T-helper 2 cell (primary cell): ENCODE measurements at places on chromosomes 1 and 21.

DNA sequence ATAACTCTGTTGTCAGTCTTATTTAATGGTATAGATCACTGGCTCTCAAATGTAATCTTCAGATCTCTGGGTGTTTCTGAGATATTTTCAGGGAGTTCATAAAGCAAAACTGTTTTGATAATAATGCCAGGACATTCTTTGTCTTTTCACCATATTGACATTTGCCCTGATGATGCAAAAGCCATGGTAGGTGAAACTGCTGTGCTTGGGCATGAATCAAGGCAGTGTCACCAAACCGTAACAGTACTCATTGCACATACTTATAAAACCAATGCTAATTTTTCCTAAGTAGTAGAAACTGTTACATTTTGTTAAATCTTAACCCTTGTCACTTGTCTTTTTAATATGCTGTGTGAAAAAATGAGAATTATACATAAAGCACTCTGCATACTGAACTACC lies 76.0 kb downstream of the RPS6KC1 start:
- DNase-seq = no peak

GRCh38 chr1:180616439-180616838 lies 15.4 kb upstream of the XPR1 start:
- DNase-seq = no peak

DNA sequence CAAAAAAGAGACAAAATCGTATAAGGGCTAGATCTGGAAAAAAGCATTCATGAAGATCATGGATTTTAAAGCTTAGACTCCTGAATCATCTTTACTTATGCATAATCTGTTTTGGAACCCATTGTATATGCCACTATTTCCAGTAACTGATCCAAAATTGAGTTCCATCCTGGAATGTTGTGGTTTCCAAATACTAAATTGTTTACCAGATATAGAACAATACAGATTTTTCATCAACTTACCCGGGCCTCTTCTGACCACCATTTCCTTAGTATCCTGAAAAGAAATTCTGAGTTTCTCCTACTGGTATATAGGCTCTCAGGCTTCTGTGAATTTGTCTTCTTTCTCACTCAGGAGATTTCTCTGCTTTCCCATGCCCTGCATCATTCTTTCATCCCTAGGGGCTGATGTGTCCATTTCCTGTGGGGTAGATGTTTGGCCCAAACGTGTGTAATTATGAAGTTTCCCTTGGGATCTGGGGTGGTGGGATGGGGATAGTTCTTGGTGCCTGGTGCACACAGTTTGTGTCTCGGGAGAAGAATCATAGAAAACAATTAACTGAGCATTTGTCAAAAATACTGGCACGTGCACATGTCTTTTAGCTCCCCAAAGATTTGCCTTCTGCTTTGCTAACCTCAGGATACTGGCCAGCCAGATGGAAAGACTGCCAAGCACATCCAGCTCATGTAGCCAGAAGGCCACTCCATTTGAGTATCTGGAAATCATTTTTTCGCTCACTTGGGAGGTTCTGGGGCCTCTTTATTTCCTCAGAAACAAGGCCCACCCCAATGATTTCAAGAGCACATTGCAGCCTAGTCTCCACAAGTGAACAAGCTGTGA lies 127.8 kb downstream of the NTMT2 start:
- no peak for DNase-seq

DNA sequence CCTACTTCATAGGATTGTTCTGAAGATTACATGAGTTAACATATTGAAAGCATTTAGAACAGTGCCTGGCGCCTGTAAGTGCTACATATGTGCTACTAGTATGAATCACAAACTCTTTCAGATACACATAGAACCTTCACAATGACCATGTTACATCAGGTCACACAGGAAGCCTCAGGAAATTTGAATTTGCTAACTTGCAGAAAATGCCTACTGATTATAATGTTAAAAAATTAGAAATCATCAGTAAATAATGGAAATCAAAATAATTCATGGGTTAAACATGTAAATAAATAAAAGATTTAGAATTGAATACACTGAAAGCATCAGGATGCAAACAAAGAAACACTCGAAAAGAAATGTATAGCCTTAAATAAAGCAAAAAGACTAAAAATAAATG lies 94.9 kb downstream of the SPAG17 start:
- no peak for DNase-seq

DNA sequence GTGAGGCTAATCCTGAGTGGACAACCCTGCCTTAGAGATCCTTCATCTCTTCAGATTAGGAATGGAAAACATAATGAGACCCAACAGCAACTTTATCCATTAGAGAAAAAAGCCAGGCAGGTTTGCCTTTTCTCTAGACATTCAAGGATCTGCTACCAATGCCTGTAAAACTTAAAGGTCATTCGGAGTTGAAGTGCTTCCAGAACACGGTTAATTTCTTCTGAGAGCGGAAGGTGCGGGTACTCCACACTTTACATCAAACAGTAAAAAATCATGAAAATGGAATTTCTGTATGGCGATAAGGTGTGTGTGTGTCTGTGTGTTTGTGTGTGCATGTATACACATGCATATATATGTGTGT lies 65.2 kb upstream of the PRKACB start:
- no peak for DNase-seq

DNA sequence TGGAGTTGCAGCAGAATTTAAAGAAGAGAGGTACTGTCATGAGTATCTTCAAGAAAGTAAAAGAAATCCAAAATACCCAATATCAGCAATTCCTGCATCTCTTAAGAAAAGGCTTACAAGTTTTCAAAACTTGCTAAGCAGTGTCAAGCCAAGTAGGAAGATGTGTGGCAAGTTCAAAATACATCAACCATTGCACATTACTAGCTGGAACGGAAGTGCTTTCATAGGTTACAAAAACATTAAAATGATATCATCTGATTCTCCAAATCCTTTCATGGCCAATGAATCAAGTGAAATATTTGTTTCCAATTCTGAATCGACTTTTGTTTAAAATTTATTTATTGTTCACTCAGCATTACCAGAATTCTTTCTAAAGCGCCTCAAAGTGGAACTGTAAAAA lies 5.7 kb upstream of the ABCA4 start:
- DNase-seq = no peak

- no peak for DNase-seq
Observed at GRCh38 chr1:20137055-20137454, 2.1 kb upstream of the PLA2G2F start.

DNA sequence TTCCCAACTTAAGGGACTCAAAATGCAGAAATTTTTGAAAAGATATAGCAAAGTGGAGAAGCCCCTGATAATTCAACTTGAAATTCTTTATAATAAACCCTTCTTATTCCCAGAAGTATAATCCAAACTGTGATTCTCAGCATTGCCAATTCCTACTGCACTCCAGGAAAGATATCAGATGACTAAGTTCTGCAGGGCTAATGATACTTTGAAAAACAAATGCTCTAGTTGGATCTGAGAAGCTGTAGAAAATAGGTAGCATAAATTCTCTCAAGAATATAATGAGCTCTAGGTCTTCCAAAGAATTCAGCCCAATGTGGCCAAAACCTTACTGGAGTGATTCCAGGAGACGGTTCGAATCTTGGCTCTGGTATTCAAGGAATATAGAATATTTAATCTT lies 294.0 kb upstream of the PTBP2 start:
- DNase-seq = no peak

DNA sequence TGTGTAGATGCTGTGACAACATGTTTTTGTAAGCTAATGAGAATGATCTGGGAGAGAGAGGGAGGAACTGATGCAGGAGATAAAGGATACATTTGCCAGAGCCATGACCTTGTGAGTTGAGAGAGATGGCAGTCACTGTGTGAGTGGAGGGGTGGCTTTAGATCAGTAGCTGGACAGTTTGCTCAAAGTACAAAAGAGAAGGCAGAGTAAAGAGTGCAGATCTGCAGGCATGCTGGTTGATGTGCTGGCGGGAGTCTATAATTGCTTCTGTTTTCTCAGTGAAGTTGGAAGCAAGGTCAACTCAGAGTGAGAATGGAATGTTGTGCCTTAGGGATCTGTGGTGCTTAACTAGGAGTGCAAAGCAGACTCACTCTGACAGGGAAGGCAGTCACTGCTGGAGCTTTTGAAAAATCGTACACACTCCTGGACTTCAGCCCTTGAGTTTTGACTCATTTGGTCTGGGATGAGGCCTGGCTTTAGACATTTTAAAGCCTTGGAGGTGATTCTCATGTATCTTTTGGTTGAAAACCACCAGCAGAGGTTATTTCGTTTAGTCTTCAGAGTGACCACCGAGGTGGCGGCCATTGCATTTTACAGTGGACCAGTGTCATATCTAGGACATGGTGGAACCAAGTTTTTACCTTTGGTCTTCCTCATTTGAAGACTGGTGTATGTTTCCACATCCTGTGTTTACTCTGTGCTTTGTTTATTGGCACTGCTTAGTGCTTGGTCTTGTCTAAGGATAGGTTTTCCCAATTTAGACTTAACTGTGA lies 49.6 kb downstream of the MTR start:
- no peak for DNase-seq

DNA sequence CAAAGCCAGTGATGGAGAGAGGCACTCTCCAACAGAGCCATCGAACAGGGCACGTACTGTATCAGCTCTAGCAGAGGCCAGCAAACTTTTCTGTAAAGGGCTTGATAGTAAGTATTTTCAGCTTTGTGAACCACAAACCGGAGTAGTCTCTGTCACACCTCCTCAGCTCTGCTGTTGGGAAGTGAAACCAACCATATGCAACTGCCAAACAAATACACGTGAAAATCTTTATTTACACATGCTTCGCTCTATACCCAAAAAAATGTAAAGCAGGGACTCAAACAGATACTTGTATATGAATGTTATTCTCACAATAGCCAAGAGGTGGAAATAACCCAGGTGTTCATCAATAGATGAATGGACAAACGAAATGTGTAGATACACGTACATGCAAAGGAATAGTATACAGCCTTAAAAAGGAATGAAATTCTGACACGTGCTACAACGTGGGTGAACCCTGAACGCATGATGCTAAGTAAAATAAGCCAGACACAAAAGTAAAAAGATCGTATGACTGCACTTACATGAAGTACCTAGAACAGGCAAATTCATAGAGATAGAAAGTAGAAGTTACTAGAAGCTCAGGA lies 39.0 kb downstream of the SETD4 start:
- no peak for DNase-seq

GRCh38 chr1:84736445-84736844 lies 46.2 kb upstream of the SSX2IP start:
- no peak for DNase-seq
